BJ (cell line): ENCODE measurements at places on chromosomes 7 and 10.

- DNase-seq: peak; percentile 77
These were observed 79.9 kb upstream of the AGR3 start for GRCh38 chr7:16961641-16962040.

- no peak for DNase-seq
These were observed 13.6 kb downstream of the VPS50 start for GRCh38 chr7:93245525-93246432.

DNA sequence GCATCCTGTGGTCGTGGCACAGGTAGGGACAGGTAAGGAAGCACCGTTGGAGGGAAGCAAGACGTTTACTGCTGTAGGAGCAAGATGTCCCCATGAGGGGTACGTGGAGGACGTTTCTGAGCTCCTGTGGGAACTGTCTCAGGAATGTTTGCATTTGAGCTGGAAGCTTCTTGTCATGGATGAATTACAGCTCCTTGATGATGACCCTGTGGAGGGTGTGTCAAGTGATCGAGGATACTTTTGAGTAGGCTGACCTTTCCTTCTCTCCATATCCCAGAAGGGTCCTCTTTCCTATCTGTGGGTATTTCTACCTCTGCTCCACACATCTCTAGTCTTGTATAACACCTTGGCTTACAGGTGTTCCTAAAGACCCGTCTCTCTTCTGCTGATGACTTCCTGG, 94.8 kb downstream of the PFKFB3 start:
- no peak for DNase-seq

- no peak for DNase-seq
These were observed 295.0 kb downstream of the PARD3 start for GRCh38 chr10:34520084-34520483.
